Bone marrow (tissue), 2 donors: ENCODE measurements at places on chromosomes 5 and 9.

DNA sequence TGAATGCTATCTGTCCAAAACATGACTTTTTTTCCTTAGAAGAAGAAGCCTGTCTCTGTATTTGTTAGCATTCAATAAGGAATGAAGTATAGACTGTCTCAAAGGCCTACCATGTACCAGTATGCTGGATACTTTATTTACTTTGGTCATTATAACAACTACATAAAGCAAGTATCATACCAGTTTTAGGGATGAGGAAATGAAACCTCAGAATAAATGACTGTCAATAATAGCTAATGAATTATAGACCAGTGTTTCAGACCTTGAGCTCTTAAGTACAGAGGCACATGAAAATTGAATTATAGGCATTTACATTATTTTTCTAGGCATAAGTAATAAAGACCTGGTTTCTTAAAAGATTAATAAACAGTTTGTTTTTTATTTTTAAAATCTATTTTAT is 166.4 kb upstream of the TLX3 start:
- DNase-seq = no peak

GRCh38 chr5:139181835-139182452 is 16.2 kb downstream of the SIL1 start:
- DNase-seq = no peak

DNA sequence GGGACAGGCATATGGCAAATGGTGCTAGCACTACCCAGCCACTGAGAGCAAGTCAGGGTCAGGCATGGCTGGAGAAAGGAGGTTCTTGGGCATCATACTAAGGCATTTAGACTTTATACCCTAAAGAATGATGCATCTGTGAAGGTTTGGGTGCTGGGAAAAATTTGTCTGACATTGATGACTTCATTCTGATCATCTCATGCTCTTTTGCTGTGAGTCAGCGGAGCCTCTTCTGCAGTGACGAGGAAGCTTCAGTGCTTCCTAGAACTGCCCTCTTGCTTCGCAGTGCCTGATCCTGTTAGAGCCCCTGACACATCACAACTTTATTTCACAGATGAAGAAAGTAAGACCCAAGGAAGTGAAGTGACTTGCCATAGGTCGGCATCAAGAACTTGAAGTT is 266.6 kb upstream of the GAS1 start:
- no peak for DNase-seq

GRCh38 chr9:35517552-35518224 is 27.8 kb downstream of the RUSC2 start:
- no peak for DNase-seq

DNA sequence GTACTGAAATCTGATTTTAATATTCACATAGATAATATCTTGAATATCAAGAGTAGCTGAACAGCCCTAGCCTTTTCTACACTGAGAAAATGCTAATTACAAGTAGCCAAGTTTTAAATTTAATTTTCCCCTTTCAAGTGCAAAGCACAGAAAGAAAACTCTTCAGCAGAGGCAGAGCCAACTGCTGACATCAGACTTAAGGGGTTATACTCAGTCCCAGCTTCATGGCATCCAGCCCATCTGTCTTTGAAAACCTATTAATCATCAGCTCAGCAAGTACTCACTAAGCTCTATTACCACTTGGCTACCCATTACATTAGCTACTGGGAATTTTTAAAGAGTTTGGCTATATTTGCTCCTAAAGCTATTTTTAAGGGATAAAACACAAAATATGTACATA is 220.5 kb downstream of the SLC12A2 start:
- DNase-seq = no peak

DNA sequence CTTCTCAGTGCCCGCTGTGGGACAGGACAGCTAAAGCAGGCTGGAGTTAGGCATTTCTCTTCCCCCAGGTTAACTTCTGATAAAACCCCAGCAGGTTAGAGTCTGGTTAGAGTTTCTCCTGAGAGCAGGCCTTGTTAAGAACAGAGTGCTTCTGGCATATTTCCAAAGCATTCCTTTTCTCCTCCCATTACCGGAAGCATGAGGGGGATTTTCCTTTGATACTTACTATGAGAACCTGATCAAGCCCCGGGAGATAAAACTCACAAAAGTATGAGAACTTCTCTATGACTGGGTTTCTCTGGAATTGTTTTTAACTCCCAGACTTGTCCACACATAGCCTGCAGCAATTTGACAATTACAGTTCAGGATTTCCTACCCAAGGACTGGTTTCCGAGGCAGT is 77.4 kb upstream of the MAST4 start:
- DNase-seq = no peak

DNA sequence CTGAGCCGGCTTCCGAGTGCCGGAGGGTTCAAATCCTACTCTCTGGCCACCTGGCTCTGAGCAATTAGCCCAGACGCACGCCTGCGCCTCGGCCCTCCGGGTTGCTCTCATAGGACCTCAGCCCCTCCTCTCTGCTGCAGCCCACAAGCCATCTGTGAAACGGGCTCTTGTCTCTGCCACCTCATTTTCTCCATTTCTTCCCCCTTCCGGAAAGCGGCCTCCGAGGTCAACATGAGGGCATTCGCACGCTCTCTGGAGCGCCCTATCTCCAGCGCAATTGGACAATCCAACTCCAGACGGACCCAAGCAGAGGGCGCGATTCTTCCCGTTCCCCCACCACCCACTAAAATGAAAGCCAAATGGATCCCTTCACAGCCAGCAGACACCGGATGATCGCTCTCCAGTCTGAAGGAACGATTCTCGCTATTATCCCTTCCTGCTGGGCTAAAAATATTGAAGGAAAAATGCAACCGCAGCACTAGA is 41.5 kb downstream of the VAV2 start:
- no peak for DNase-seq

GRCh38 chr9:114909661-114910060 is 20.7 kb downstream of the TNFSF8 start:
- DNase-seq = no peak

DNA sequence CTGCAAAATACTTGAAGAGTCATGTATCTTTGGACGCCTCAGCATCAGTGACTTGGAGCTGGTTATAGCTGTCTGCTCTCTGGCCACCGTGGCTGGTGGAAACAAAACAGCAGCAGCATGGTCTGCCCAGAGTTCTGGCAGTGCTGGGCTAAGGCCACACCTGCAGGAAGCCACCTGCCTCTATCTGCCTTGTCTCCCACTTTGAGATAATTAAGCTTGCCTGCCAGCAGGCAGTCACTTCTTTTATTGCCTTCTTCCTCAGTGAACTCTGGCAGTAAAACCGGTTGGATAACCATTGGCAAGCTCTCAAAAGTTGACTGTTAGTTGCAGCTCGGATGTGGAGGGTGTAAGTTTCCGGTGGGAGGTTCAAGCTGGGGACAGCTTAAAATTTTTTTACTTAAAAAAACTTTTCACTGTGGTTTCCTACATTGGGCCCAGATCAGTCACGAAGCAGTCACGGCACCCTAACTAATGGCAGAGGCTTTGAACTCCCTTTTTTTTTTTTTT is 4.9 kb downstream of the SMIM3 start:
- DNase-seq = no peak

DNA sequence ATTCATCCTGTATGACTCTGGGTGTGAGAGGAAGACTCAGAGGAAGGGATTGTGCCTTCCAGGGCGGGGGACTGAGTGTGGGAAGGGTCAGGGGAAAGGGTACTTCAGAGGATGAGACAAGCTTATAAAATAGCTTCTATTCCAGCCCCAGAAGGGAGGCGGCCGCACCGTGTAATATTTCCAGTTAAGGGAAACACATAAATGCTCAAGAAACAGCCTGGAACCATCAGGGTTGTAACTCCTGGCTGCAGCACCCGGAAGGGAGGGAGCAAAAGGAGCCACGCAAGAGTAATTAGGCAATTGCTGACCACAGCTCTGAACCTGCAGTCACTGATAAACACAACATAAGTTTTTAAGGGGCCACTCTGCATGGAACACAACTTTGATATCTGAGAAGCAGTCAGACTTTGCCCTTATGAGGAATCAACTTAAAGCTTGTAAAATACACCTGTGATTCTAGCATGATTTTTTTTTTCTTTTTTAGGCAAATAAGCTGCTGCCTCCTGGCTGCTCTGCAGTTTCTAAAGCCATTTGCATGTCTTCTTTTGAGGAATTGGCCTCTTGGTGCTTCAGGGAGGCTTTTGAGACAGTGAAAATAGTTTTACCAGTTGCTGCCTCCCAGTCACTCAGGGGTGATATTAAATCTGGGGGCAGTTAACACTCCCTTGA is 382.7 kb downstream of the ENC1 start:
- DNase-seq = no peak

DNA sequence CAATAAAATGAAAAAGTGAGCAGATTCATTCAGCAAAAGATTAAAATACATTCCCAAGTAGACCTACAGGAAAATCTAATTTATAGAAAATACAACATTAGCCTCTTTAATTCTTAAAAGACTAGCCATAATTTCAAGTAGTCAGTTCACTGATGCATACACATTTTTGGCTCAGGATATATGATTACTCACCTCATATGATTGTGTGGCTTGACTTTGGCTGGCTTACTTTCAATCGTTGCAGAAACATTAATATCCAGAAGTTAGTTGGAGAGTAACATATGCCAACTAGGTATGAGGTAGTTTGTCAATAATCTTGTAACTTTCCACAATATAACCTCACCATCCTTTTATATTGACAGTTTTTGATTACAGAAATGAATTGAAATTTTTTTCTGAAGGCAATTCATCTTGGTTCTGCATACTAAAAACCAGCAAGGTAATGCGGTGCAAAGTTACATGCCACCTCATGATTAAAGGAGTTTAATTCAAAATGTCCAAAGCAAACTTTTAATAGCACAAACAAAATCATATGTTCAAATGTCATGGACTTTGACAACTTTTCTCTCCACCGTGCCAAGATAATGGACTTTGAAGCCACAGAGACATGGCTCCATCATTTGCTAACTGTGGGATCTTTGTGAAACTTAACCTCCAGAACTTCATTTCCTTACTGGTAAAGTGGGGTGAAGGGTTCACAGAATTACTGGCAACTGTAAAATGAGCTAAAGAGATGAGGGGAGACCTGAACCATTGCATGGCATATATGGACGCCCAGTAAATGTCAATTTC is 76.6 kb upstream of the PAM start:
- no peak for DNase-seq

- DNase-seq = no peak
Measured at GRCh38 chr9:94643176-94643575, 3.9 kb upstream of the FBP1 start.

GRCh38 chr5:177067503-177067902 is 19.2 kb upstream of the FGFR4 start:
- DNase-seq = no peak

GRCh38 chr5:51997949-51998348 is 614.7 kb downstream of the ISL1 start:
- no peak for DNase-seq

GRCh38 chr5:15080219-15080618 is 208.6 kb upstream of the ANKH start:
- DNase-seq = no peak

DNA sequence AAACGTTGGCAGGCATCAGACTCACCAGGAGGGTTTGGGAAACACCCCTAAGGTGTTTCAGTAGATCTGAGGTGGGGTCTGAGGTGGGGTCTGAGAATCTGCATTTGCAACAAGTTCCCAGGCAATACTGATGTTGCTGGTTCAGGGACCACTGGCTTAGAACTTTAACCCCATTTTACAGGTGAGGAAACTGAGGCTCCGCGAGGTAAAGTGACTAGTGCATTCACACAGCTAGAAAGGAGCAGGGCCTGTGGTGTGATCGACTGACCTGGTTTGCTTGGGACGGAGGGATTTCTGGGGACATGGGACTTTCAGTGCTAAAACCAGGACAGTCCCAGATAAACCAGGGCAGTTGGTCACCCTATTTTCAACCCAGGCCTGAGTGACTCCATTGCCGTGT is 81.4 kb upstream of the ZNF618 start:
- DNase-seq = no peak

DNA sequence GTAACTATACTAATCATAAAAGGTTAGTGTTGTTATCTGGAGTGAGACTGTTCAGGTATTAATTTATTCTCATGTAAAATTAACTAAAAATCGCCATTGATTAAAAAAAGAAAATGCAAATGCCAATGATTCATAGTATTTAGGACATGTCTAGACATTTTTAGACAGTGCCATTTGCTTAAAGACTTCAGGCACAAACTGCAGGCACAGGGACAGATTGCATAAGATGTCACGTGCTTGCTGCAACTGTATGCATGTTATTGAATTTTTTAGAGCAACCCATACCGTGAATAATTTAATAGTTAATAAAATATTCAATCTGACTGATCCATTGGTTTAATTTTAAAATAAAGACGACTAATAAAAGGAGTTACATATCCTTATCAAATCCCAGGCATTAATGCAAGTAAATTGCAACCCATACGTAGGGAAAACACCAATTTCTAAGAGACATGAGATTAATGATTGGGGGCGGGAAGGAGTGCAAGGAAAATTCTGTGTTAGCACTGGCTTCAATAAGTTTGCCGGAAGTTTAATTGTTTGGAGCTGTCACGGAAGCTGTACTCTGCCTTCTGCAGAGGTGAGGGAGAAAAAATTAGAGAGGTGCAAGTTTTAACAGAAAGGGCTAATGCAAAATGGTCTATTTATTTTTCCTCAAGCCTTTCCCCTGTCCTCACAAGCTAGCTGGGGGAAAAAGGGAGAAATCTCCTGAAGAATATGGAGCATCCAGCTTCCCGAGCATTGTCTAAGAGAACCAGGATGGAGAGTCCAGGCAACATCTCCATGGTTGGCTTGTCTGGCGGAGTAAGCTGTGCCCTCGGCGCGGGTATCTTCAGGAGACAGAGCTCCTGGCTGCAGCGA is 2.9 kb downstream of the EDIL3 start:
- no peak for DNase-seq

- DNase-seq = no peak
Measured at GRCh38 chr5:28808967-28809810, 1770.8 kb upstream of the CDH9 start.

GRCh38 chr5:90214991-90215390 is 194.6 kb downstream of the CETN3 start:
- DNase-seq = no peak

DNA sequence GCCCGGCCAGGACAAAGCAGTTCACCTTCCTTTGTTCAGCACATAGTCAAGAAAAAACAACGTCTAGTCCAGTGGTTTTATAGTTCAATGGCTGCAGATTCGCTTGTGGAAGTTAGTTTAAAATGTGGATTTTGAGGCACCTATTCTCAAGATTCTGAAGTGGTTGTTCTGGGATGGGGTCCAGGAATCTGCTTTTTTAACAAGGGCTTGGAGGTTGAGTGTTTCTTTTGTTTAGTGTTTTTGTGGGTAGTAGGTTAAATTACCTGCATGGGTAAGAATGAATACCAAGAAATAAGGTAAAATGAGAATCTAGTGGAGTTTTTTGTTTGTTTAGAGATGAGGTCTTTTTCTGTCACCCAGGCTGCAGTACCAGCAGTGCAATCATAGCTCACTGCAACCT is 28.4 kb upstream of the NADK2 start:
- no peak for DNase-seq

DNA sequence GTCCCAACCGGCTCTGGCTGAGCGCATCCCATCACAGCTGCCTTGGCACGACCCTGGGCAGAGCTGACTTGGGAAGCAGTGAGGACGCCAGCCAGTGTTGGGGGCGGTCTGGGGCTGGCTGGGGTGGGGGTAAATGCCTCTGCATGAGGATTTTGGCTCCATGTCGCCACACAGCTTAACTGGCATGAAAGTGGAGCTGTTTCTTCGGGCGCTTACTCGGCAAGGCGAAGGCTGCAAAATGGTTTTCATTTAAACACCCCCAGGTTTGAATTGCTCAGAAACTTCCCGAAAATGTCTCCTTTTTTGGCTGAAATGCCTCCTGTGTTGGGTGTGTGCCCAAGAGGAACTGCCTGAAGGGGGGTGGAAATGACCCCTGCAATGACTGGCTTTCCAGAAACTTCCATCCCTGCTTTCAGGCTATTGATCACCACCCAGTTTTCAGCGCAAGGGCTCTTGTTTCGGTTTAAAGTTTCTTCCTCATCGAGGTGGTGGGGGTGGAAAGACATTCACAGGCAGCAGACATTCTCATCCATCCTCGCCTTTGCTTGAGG is 38.3 kb downstream of the PTGES start:
- no peak for DNase-seq
